Ovary (tissue), 10 donors: ENCODE measurements at places on chromosomes 2 and 18. TPM values are rescaled to one million over a fixed set of nuclear protein-coding genes. Genes with fewer than 3 reads are reported as not detected.

KHK gene
- 1.3 TPM for total RNA-seq

- DNase-seq, result no peak
These were observed 10.5 kb upstream of the PRELID3A start for GRCh38 chr18:12397254-12397653.

- no peak for DNase-seq
These were observed 303.6 kb downstream of the SOX11 start for GRCh38 chr2:5995832-5996231.

- no peak for DNase-seq
These were observed 66.4 kb downstream of the KCNG2 start for GRCh38 chr18:79864006-79864725.

GRCh38 chr2:186980787-186981550 is 132.0 kb upstream of the ZSWIM2 start:
- no peak for DNase-seq

- no peak for DNase-seq
These were observed 46.2 kb downstream of the TGOLN2 start for GRCh38 chr2:85281553-85281952.

CFC1 gene
- not detected for total RNA-seq

- DNase-seq, result no peak
These were observed 130.8 kb downstream of the FOXI3 start for GRCh38 chr2:88321449-88322248.

DNA sequence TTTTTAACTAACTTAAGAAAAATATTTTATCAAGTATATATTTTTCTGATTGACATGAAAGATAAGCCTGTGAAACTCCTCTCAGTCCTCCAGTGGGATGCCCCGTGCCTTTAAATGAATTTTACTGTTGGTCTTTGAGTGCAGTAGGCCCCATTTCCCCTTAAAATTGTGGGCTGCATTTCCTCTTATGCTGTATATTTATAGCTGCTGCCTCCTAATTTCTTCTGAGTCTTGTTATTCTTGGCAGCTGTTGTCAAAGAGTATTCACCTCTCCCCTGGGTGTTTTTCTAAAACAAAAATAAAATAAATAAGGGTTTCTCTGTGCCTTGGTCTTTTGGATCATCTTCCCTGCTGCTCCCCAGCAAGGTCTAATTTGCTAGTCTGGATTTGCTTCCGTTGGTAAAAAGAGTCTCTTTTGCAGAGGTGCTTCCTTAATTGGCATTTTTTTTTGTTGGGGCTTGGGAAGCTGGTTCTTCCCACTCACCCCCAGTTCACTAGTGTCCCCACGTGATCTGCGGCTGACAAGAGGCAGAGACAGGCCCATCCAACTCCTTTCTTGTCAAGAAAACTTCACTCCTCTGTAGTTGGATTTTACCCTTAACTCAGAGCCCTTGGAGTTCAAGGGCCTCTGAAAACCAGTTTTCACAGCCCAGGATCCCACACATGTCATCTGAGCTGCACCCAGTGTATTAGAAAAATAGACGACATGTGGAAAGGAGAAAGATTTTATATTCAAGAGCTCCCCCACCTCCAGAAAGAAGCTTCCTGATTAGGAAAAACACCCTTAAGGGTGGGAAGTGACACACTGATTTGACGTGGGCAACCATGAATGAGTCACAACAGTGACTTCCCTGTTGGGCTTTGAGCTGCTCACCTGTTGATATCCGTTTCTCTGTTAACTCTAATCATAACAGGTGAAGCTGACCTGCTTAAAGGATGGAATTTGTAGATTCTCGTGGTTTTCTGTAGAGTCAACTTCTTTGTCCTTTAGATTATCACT is 431.5 kb downstream of the DCDC2C start:
- no peak for DNase-seq

SLC8A1 gene
- total RNA-seq, result 7.7 TPM

GRCh38 chr2:226121046-226121738 is 678.4 kb downstream of the IRS1 start:
- DNase-seq, result no peak

DNA sequence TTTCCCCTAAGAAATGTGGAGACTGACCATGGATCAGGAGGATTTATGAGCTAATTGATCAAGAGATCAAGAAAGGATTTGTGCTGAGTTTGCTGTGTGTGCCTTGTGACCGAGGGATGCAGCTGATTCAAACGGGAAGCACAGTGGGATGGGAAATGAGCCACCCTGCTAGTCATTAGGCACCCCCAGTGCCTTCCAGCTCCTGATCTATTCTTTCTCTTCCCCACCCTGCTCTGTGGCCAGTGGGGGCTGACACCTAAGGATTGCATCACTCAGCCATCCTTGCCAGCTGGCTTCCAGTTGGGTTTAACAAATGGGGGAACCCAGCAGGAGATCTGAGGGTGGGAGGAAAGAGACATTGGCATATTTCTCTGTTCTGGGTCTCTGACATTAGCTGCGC is 132.2 kb upstream of the CXCR4 start:
- no peak for DNase-seq

- DNase-seq, result no peak
These were observed 22.1 kb downstream of the PRKAG3 start for GRCh38 chr2:218809515-218809914.

DES gene
- total RNA-seq, result 86.5 TPM

GRCh38 chr2:64839844-64840243 is 149.4 kb upstream of the SLC1A4 start:
- no peak for DNase-seq

ABCB11 gene
- 0.05 TPM for total RNA-seq

GRCh38 chr2:212136216-212136795 is 402.3 kb downstream of the ERBB4 start:
- no peak for DNase-seq

- no peak for DNase-seq
These were observed 5.9 kb downstream of the CCDC121 start for GRCh38 chr2:27622921-27623384.

LYG1 gene
- 3.1 TPM for total RNA-seq

- DNase-seq, result no peak
These were observed 44.5 kb downstream of the DDX18 start for GRCh38 chr2:117858892-117859531.

DNA sequence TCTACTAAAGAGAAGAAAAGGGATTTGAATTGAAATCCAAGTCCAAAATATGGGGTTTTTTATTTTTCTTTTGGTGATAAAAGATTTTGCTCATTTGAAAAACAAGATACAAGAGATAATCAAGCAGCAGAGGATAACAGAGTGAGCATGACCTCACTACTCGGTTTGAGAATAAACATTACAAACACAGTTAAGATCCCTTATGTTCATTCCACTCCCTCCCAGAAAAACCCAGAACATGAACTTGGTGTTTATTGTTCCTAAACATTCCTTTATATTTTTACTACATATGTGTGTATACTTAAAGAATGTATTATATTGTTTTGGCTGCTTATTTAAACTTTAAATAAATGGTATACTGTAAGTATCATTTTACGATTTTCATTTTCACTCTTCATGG is 146.6 kb upstream of the CHAC2 start:
- DNase-seq, result no peak
